Bronchial epithelial cell (primary cell): ENCODE measurements at places on chromosomes 12 and 14.

DNA sequence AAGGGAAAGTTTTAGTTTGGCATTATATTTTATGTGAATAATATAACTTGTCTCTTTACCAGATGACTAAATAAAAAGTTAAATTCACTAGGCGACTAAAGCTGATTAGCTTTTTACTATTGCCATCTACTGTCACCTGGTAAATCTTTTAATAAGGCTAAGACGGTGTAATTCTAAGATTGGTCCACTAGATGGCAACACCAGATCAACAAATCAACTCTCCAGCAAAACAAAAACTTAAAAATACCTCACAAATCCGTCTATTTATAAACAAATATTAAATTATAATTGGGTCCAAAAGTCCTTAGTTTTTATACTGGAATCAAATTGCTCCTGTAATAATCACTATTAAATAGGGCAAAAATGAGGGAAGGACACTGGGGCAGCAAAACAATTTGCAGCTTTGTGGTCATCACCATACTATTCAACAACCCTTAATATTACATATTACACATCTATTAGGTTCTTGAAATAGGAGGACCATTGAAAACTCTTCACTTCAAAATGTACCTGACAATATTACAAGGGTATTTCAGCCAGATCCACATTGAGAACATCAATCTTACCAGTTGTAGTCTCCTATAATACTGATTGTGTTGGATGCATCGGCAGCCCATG is 47.9 kb downstream of the GALC start:
- peak; percentile 57 for DNase-seq

DNA sequence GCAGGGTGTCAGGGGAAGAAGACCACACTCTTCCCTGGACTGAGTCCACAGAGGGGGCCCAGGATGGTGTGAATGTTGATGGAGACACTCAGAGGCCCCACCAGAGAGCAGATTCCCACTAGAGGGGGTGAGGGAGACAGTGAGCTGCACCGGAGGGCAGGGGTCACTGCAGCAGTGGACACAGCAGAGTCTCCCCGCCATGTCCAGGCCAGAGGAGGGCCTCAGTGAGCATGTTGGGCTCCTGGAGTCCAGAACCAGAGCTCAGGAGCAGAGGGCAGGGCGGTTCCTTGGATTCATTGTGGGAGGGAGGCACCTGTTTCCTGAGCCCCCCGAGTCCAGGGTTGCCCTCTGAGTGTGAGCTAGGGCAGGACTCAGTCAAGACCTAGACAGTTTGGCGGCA is 1.8 kb upstream of the KRT82 start:
- no peak for DNase-seq

GRCh38 chr14:96914571-96915128 is 117.5 kb downstream of the VRK1 start:
- no peak for DNase-seq

- no peak for DNase-seq
Observed at GRCh38 chr14:94499673-94500072, 9.6 kb downstream of the SERPINA12 start.

- no peak for DNase-seq
Observed at GRCh38 chr12:6192604-6193380, 7.4 kb upstream of the CD9 start.

DNA sequence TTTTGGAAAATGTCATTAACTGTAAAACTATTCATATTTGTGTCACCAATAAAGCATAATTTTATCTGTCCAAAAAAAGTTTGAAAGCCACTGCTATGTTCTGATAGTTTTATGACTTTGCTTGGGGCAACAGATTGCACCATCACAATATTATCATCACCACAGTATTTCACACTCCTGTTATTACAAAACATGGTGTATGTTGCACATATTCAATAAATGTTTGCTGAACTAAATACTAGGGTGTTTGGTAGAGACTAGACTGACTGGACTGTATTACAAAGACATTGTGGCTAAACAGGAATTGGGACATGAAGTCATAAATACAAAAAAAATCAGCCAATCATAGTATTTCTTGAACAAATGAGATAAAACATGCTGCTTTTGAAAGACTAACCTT is 55.1 kb downstream of the PAWR start:
- DNase-seq: peak; percentile 86

GRCh38 chr12:77319166-77319565 is 253.8 kb upstream of the E2F7 start:
- DNase-seq: no peak

GRCh38 chr12:129049917-129050316 is 196.6 kb downstream of the GLT1D1 start:
- DNase-seq: no peak

DNA sequence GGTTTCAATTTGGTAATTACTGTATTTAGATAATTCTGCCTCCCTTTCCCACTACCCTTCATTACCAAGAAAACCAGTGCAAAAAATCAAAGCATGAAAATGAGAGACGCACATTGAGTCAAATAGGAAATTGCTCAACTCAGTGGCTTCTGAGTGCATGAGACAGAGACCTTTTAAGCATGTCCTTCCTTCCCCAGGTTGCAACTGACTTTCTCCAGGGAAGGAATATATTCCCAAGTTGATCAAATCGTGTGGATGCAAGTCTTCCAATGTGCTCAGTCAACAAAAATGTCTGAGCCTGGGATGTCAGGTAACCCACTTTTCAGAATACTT is 12.9 kb downstream of the BMP4 start:
- no peak for DNase-seq

- no peak for DNase-seq
Observed at GRCh38 chr14:20377171-20377570, 33.7 kb downstream of the PARP2 start.

DNA sequence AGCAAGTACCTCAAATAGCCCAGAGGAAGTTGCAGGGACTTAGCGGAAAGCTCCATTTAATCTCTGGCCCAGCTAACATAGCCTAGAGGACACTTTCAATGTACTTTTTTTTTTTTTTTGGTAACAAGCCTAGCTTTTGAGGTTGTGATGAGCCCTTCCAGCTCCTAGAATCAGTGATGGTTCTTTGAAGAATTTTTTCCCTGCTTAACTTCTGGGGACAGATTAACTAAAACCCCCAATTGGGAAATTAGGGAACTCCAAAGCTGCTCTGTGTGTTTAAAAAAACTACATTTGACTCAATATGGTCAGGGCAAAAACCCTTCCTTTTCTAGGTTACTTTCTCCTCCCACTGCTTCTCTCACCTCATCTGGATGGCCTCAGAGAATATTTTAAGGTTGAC is 23.9 kb upstream of the ITGA5 start:
- DNase-seq: no peak

DNA sequence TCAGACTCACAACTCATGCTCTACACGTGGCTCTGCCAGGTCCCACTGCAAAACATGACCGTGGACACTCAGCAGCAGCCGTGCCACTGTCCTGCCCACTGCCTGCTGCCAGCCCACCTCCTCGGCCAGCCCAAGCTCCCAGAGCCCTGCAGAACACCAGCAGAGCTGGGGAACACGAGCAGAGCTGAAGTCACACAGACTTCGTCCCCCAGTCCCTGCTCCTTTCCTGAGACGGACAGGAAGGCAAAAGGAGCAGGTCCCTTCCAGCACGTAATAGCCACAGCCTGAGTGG is 152.1 kb downstream of the DPF3 start:
- no peak for DNase-seq

- no peak for DNase-seq
Observed at GRCh38 chr12:57226588-57227314, 2.8 kb upstream of the SHMT2 start.

DNA sequence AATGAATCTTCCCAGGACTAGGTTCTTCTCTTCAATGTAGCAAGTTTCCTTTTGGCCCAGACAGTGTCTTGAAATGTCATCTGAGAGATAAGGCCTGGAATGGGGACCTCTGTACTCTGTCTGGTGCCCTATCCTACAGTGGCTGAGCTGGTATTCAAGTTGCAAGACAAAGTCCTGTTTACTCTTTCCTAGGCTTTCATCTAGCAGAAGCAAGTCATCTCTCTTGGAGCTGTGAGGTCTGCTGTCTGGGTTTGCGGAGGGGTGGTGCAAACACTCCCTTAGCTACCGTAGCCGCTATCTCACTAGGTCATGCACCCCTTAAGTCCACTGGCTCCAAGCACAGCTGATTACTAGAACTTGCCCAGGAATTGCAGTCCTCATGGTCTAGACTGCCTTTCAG is 149.7 kb upstream of the SLC16A7 start:
- DNase-seq: no peak

DNA sequence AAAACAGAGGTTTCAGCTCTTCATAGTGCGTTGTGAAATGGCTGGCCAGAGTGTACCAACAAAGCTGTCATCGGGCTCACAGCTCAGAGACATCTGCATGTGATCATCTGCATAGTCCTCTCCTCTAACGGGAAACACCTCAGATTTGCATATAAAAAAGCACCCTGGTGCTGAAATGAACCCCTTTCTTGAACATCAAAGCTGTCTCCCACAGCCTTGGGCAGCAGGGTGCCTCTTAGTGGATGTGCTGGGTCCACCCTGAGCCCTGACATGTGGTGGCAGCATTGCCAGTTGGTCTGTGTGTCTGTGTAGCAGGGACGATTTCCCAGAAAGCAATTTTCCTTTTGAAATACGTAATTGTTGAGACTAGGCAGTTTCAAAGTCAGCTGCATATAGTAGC is 14.3 kb upstream of the PAPLN start:
- DNase-seq: no peak

- DNase-seq: no peak
Observed at GRCh38 chr14:102451064-102451352, 58.6 kb downstream of the ANKRD9 start.

- no peak for DNase-seq
Observed at GRCh38 chr14:33636716-33637115, 314.2 kb downstream of the EGLN3 start.

- no peak for DNase-seq
Observed at GRCh38 chr14:70641548-70642302, at the start of gene TTC9. Gene TTC9 (plus strand): TSS chr14:70641916. CDS start chr14:70642130, 214 bp downstream.

- no peak for DNase-seq
Observed at GRCh38 chr14:55372825-55373224, 38.8 kb downstream of the ATG14 start.

DNA sequence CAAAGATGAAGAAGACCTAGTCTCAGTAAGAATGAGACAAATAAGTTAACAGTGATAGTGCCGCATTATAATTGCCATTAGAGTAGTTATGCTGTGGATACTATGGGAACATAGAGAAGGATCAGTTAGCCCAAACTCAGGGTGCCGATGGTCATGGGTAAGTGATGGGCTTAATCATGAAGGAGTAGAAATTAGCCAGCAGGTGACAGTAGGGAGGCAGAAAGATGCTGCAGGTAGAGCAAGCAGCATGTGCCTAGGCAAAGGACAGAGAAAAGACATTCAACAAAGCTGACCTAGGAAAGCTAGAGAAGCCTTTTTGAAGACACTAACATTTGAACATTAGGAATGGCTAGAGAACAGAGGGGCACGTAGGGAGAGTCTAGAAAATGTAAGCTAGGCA is 30.6 kb upstream of the PTPRQ start:
- DNase-seq: no peak

- DNase-seq: peak; percentile 76
Observed at GRCh38 chr12:6961278-6961694, 9.2 kb downstream of the PHB2 start.
